ENCODE measurements at places on chromosomes 3 and 15.

DNA sequence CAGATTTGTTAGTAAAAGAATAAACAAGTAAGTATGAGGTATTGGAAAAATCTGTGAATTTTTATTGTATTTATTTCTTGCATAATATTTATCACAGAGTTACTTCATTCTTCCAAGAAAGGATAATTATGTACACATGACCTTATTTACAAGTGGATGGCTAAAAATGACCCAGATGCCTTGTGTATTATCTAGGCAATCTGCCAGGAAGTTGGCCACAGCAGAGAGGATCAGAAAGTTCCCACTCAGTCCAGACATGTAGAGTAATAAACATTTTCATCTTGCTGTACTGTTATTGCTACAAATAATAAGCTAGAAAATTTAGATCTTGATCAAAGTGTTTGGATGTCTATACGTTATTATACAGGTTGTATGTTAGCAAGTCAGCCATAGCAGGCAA, 317.1 kb downstream of the EPHA6 start:
- no peak overlapping the region for H3K27ac ChIP-seq
- DNase-seq = no peak
- H3K4me1 ChIP-seq = no peaks in the 10 kb centered on the region

- H3K4me1 ChIP-seq = no peaks in the 10 kb centered on the region
- H3K27ac ChIP-seq = no peak overlapping the region
- H3K27me3 ChIP-seq = no peaks in the 10 kb centered on the region
- no peak for DNase-seq
- no peak overlapping the region for H3K4me3 ChIP-seq
These were observed 38.4 kb downstream of the GTF2E1 start for GRCh38 chr3:120780977-120781376.

GRCh38 chr3:14769544-14770325, 49.0 kb upstream of the FGD5 start:
- H3K27ac ChIP-seq = no peak overlapping the region
- peak; percentile 51 for DNase-seq
- H3K4me3 ChIP-seq = no peak overlapping the region

- no peaks in the 10 kb centered on the region for H3K4me1 ChIP-seq
- no peak overlapping the region for H3K27ac ChIP-seq
- DNase-seq = no peak
- H3K4me3 ChIP-seq = no peak overlapping the region
- H3K27me3 ChIP-seq = no peaks in the 10 kb centered on the region
- no peaks in the 10 kb centered on the region for H3K36me3 ChIP-seq
These were observed 669.0 kb downstream of the FHIT start for GRCh38 chr3:60582288-60582687.

GRCh38 chr15:63296195-63296594, 18.8 kb downstream of the APH1B start:
- no peak for DNase-seq
- no peaks in the 10 kb centered on the region for H3K27me3 ChIP-seq
- H3K27ac ChIP-seq = peak overlapping the region; percentile 41
- H3K4me1 ChIP-seq = peaks cover 40% of the 10 kb centered on the region
- H3K36me3 ChIP-seq = peaks cover 5% of the 10 kb centered on the region

DNA sequence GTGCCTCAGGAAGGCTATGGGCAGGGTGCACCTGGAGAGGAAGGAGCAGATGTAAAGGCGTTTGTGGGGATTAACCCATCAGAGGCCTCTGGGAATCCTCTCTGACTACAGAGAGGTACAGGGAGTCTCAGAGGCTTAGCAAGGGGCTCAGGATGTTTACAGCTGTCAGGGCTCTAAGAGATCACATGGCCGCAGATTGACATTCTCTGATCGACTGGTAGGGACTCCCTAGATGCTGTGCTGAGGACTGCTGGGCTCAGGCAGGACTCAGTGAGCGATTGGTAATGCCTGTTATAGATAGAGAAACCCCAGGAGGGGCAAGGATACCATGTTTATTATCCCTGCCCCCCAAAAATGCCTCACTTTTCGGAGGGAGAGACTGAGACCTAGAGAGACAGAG, 103.5 kb downstream of the CORO2B start:
- no peak overlapping the region for H3K27ac ChIP-seq
- DNase-seq = no peak
- no peak overlapping the region for H3K4me3 ChIP-seq
- no peaks in the 10 kb centered on the region for H3K4me1 ChIP-seq

GRCh38 chr3:102124282-102124681, 275.0 kb downstream of the NFKBIZ start:
- H3K4me1 ChIP-seq = no peaks in the 10 kb centered on the region
- no peak for DNase-seq
- H3K27ac ChIP-seq = no peak overlapping the region
- no peak overlapping the region for H3K4me3 ChIP-seq

DNA sequence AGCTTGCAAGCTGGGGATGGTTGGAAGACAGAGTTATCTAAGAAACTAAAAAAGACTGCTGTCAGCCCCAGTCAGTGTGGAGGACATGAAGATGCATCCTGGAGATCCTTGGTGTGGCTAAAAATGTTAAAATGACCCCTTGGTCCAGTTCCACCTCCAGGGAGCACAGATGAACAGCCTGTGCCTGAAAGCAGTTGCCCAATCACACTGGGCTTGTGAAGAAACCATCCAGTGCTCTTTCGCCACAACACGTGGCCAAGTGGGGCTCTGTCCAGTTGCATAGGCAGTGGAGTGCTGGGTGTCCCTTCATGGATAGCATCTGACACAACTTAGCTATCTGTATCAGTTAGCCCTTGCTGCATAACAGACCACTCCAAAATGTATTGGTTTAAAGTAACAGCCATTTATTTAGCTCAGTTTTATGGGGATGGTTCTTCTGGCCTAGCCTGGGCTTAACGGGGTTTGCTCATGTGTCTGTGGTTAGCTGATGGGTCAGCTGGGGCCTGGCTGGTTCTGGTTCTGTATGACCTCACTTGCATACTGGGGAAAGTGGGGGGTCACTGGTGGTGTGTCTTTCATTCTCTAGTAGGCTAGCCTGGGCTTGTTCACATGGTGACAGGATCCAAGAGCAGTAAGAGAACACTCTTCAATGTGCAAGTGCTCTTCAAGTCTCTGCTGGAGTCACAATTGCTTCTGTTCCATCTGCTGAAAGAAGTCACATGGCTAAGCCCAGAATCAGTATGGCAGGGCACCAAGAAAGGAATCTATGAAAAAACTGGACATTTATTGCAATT, 226.2 kb downstream of the PDCD6IP start:
- H3K27ac ChIP-seq = no peak overlapping the region
- DNase-seq = no peak
- no peak overlapping the region for H3K4me3 ChIP-seq
- no peaks in the 10 kb centered on the region for H3K27me3 ChIP-seq

DNA sequence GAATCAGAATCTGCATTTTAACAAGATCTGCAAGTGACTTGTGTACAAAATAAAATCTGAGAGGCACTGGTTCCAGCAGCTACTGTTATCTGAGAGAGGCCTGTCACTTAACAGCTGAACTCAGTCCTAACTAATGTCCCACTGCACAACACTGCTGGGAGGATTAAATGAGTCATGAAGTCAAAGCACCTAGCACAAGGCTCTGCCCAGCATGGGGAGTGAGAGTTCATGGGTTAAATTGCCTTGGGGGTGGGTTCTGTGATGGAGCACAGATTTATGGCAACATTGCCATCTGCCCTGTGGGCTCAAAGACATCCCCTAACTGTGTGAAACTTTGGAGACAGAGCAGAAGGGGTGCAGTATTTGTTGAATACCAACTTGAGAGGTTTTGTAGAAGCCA, 250.9 kb downstream of the PLCL2 start:
- no peak overlapping the region for H3K27ac ChIP-seq
- H3K4me1 ChIP-seq = no peaks in the 10 kb centered on the region
- no peaks in the 10 kb centered on the region for H3K27me3 ChIP-seq
- H3K4me3 ChIP-seq = no peak overlapping the region

DNA sequence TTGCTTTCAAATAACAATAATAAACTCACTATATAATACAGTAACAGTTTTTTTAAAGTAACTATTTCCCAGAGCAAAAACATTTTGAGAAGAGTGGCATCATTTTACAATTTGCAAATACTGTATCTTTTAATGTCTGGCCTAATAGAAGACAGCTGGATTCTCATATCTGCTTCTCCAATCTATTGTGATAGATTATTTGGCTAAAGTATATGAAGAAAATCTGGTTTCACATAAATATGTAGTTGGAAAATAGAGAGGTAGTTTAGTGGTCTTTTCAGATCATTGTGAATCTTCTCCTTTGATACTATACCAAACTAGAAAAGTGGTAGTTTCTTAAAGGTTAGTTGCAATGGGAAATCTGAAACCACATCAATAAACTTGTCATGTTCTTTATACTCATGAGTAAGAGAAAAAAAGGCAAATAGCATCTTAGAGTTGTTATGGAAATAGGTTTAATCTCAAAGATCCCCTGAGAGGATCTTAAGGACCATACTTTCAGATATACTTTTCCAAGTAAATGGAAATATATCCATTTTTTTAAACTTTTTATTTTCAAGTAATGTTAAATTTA, 124.8 kb upstream of the NR2E3 start:
- H3K36me3 ChIP-seq = no peaks in the 10 kb centered on the region
- no peaks in the 10 kb centered on the region for H3K4me1 ChIP-seq
- no peaks in the 10 kb centered on the region for H3K27me3 ChIP-seq
- H3K27ac ChIP-seq = no peak overlapping the region
- DNase-seq = no peak

- H3K4me3 ChIP-seq = peak overlapping the region; percentile 66
- peak overlapping the region; percentile 98 for H3K27ac ChIP-seq
- H3K27me3 ChIP-seq = no peaks in the 10 kb centered on the region
- peaks cover 11% of the 10 kb centered on the region for H3K4me1 ChIP-seq
These were observed 437 bp downstream of the KLF13 start for GRCh38 chr15:31326875-31327668.

GRCh38 chr3:59565125-59565524, 515.3 kb upstream of the CFAP20DC start:
- no peaks in the 10 kb centered on the region for H3K36me3 ChIP-seq
- H3K27ac ChIP-seq = no peak overlapping the region
- H3K27me3 ChIP-seq = no peaks in the 10 kb centered on the region
- no peaks in the 10 kb centered on the region for H3K4me1 ChIP-seq
- H3K4me3 ChIP-seq = no peak overlapping the region
- no peak for DNase-seq

DNA sequence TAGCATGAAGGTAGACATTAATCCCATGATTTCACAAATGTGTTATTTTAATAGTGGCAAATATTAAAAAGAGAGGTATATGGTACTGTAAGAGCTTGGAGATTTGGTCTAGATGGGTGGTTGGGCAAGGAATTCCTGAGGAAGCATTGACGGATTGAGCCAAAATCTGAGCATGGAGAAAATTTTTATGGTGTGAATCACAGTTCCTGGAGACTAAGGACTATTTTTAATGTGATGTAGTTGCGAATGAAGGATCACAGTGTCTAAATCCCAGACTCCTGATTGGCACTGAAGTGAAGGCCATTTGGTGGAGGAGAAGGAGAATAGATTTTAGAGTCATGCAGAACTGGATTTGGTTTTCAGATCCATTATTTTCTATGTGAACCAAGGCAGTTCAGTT, 188.7 kb upstream of the FEZF2 start:
- H3K27me3 ChIP-seq = no peaks in the 10 kb centered on the region
- H3K4me3 ChIP-seq = no peak overlapping the region
- no peaks in the 10 kb centered on the region for H3K4me1 ChIP-seq
- no peaks in the 10 kb centered on the region for H3K36me3 ChIP-seq
- DNase-seq = no peak
- H3K27ac ChIP-seq = no peak overlapping the region

DNA sequence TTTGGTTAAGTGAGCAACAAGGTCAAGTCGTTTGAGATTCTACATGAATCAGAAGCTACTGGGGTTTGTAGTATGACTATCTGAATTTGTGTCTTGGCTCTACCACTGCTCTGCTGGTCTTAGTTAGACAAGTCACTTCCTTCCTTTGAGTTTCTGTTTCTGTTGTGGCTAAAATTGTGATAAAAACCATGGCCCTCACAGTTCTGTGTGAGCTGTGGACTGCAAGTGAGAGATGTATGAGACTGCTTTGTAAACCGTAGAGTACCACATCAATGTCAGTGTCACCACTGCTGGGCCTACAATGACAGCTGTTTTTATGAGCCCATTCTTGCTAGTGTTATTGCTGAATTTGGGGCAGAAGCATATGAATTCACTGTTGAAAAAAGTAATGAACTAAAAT, 32.7 kb downstream of the RARB start:
- peaks cover 7% of the 10 kb centered on the region for H3K4me1 ChIP-seq
- no peaks in the 10 kb centered on the region for H3K27me3 ChIP-seq
- no peak overlapping the region for H3K4me3 ChIP-seq
- no peak overlapping the region for H3K27ac ChIP-seq

DNA sequence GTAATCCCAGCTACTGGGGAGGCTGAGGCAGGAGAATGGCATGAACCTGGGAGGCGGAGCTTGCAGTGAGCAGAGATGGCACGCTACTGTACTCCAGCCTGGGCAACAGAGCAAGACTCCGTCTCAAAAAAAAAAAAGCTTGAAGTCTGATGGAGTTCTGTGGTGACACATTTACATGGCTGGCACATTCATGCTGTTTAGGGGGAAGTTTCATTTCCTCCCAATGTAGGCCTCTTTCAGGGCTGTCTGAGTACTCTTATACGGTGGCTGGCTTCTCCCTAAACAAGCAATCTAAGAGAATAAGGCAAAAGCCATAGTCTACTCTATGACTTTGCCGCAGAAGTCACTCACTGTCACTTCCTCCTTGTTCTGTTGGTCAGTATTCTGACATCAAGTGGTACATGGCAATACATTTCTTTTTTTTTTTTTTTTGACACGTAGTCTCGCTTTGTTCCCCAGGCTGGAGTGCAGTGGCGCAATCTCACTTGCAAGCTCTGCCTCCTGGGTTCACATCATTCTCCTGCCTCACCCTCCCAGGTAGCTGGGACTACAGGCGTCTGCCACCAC, 41.2 kb downstream of the OIP5 start:
- peak; percentile 77 for DNase-seq
- no peaks in the 10 kb centered on the region for H3K27me3 ChIP-seq
- H3K27ac ChIP-seq = peak overlapping the region; percentile 51
- H3K4me1 ChIP-seq = peaks cover 44% of the 10 kb centered on the region
- H3K4me3 ChIP-seq = no peak overlapping the region

GRCh38 chr3:193605876-193606275, 12.9 kb downstream of the OPA1 start:
- no peak overlapping the region for H3K4me3 ChIP-seq
- H3K27me3 ChIP-seq = no peaks in the 10 kb centered on the region
- DNase-seq = no peak
- no peak overlapping the region for H3K27ac ChIP-seq

DNA sequence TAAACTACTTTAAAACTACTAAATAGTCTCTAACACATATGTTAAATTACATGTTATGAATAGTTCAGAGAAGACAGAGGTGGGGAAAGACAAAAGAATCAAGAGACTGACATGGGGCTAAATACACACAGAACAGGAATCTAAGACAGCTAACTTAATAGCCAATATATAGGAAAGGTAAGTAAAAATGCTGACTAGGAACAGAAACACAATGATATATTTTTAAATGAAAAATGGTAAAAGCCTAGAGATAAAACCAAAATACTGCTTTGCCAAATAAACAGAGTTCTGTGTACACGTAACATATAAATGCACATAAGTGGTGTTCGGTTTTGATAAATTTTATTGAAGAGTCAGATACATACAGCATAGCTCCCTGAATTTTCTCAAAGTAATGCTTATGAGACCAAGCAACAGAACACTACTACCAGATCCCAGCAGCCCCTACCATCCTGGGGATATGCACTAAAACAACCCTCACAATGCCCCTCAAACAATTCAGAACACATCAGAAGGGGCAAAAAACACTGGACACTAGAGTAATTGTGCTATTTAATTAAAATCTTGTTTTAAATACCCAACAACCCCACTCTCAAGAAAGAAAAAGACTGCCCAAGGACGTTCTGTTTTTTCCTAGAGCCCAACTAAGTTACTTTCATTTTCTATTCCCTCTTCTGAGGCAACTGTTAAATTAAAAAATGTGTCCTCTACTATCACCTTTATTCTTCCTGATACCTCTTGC, 121.1 kb downstream of the ADAM10 start:
- no peaks in the 10 kb centered on the region for H3K36me3 ChIP-seq
- peak overlapping the region; percentile 81 for H3K27ac ChIP-seq
- no peaks in the 10 kb centered on the region for H3K27me3 ChIP-seq
